ENCODE measurements at places on chromosomes 7 and 10.

DNA sequence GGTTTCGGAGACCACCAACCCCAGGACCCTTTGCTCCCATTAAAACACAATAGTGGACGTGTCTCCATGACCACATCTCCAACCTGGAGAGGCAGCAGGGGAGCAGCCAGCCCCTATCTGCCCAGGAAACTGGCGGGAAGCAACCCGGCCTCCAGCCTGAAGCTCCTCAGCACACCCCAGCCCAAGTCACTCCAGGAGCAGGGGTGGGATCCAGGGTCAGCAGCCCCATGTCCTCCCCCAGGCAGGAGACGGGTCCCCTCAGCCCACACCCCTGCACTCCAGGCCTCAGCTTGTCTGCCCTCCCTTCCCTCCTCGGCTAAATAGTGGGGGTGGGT, 601 bp downstream of the ADAM8 start:
- DNase-seq, result no peak

DNA sequence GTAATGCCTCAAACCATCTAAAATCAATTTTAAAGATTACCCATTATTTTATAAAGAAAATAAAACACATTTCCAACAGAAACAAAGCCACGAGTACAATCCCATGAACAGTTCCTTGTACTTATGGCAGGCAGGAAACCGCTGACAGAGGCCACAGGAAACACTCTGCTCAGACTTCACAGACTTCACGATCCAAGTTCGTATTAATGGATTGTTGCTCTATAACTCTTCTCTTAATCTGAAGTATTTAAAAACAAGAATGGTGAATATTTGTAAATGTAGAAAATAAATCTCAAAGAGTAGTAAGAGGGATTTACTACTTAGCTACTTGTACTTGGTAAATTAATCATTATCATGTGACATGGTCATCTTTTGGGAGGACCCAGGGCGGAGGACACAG, 78.3 kb downstream of the SNX10 start:
- DNase-seq, result no peak

DNA sequence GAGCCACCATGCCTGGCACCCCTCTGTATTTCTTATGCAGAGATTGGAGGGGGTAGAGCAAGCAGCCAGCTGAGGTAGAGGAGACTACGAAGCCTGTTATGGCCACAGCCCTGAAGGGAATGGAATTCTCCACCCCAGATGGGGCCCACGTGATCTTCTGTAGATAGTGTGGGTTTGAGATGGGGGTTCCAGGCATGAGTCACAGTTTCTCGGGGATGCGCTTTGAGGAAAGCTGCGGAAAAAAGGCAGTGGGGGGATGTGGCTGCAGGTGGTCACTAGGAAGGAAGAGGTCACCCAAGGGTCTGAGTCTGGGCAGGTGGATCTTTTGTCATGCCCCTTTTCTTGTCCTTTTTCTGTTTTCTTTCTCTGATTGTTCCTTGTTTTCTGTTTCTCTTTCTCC, 11.5 kb downstream of the FAM131B start:
- DNase-seq, result no peak

GRCh38 chr7:150964593-150965111, 13.5 kb downstream of the KCNH2 start:
- no peak for DNase-seq

- no peak for DNase-seq
Observed at GRCh38 chr10:123153486-123154091, 613 bp upstream of the BUB3 start.

GRCh38 chr7:2971914-2972834, 71.5 kb downstream of the CARD11 start:
- no peak for DNase-seq

DNA sequence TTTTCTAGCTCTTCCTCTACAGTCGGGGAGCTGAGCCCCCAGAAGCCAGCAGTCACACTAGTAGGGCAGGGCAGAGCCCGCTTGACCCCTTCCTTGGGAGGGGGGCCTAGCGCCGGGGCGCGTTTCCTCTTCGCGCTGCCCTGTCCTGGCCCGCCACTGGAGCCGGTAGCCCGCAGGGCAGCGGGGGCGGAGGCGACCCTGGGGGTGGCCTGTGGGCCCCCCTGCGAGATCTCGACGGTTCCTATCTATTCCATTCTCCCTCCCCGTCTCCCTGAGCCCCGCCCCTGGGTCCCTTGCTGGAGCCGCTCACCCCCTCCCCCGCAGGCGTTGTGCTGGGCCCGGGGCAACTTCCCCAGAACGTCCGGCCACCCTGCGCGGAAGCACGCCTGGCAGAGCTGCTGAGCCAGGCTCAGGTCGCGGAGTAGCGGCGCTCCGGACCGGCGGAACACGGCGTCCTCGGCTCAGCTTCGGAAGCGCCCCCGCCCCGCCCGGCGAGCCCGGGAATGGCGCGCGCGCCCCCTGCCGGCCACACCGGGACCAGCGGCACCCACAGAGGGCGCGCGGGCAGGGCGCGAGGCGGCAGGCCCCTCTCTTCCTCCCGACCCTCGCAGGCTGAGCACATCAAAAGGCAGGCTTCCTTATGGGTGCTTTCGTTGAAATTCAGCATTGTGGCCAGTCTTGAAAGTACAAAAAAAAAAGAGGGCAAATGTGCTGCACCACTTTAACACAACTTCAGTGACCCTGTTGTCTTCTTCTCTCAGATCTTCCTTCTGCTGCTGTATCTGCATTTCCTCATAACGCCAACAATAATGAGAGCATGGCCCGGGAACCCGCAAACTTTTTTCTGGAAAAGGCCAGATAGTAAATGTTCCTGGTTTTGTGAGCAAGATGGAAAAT, 327.6 kb downstream of the TNS3 start:
- DNase-seq, result peak; percentile 56

- peak; percentile 11 for DNase-seq
Observed at GRCh38 chr7:2037301-2037807, 195.4 kb downstream of the MAD1L1 start.

GRCh38 chr10:98295401-98295811, 27.4 kb upstream of the LOXL4 start:
- DNase-seq, result no peak

GRCh38 chr7:128939075-128939860, 1.5 kb downstream of the IRF5 start:
- no peak for DNase-seq

GRCh38 chr7:119703895-119704294, 569.1 kb upstream of the KCND2 start:
- DNase-seq, result no peak

DNA sequence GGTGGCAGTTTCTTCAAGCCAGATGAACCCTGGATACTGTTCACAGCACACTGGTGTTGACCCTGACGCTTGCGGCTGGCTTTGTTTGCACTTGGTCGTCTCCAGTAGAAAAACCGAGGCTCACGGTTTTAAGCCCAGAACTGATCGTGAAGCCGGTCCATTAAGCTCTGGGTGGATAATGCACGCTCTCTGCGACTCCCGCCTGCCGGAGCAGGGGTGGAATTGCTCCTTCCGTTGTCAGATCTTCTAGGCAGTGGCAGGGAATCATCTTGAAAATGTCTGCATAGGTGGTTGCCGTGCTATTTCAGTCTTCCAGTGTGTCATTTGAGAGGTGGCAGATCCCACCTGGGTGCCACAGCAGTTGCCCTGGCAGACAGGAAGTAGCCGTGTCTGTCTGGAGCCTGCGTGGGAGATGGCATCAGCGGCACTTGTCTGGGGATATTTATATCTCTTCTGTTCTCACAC, 35.9 kb upstream of the AP5Z1 start:
- peak; percentile 81 for DNase-seq

- DNase-seq, result peak; percentile 90
Observed at GRCh38 chr10:125878957-125879835, 1.9 kb downstream of the DHX32 start.
